ENCODE measurements at places on chromosomes 5 and 9.

- DNase-seq, result no peak
These were observed 429.5 kb downstream of the DTWD2 start for GRCh38 chr5:118558871-118559270.

DNA sequence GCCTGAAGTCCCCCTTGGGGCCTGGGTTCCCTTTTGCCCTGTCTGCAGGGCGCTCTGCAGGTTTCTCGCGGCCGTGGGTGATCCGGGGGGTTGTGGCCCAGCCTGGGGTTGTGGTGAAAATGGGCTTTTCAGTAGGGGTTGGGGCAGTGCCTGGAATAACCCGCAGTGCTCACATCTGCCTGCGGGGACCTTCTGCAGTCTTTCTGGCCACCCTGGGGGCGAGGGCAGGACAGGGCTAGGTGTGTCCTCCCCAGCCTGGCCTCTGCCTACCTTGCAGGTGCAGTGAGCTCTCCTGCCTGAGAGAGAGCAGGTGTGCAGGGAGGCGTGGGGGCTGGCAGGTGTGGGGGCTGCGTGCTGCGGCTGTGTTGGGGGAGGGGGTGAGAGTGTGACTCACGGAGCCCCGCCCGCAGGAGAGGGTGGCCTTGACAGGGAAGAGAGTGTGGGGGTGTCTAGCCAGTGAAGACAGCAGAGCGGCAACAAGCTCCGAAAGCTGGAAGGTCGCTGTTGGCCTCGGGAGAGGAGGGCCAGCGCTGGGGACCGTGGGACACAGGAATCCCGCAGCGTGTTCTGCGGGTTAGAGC lies 131.4 kb downstream of the MRPL36 start:
- no peak for DNase-seq

- no peak for DNase-seq
These were observed 64.5 kb upstream of the UBTD2 start for GRCh38 chr5:172348084-172348483.

- DNase-seq, result no peak
These were observed 86.0 kb downstream of the PRDM6 start for GRCh38 chr5:123174916-123175481.

GRCh38 chr9:137984005-137984404 lies 106.4 kb downstream of the CACNA1B start:
- DNase-seq, result no peak

GRCh38 chr5:173598686-173599085 lies 17.8 kb downstream of the BOD1 start:
- no peak for DNase-seq

DNA sequence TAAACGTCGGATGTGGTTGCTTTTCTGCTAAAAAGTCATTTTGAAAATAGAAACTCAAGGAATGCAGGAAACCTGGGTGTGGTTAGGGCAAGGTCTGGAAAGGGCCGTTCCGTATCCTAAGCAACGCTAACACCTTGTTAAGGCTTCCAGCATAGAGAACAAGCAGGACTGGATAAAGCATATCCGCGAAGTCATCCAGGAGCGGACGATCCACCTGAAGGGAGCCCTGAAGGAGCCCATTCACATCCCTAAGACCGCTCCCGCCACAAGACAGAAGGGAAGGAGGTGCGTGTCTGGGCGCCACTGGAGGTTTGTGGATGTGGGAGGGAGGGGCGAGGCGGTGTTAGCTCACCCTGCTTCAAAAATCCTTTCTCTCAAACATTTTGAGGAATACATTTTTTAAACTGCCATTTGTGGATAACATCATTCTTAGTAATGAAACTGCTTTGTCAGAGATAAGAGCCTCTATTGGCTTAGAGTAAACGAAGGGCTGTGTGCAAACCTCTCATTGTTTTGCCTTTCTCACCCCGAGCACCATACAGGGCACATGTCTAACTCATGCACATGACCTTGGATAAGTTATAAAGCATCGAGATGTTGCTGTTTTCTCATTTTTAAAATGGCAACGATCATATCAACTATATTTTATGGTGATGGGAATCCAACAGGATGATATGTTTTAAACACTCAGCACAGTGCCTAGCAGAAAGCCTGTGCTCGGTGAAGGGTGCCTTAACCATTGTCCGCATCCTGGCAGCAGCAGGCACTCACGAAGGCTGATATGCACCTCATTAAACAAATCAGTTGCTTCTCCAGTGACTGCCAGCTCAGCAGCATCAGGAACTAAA lies 175.7 kb upstream of the OTULINL start:
- DNase-seq, result no peak

DNA sequence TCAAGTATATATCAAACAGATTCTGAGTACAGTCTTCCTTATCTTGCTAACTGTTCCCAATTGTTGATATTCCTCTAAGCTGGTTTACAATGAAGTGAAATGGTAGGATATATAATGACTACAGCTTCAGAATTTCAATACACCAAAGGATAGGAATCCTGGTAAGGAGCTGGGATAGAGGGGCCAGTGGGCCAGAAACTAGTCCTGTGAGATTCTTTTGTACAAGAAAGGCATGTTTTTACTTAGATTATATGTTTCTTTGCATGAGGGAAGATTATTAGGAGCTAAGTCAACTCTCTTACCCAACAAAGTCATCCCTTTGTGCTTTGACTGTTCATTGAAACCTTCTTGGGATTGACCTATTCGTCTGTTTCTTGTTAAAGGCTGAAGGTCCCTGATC lies 435.7 kb downstream of the PLK2 start:
- no peak for DNase-seq

DNA sequence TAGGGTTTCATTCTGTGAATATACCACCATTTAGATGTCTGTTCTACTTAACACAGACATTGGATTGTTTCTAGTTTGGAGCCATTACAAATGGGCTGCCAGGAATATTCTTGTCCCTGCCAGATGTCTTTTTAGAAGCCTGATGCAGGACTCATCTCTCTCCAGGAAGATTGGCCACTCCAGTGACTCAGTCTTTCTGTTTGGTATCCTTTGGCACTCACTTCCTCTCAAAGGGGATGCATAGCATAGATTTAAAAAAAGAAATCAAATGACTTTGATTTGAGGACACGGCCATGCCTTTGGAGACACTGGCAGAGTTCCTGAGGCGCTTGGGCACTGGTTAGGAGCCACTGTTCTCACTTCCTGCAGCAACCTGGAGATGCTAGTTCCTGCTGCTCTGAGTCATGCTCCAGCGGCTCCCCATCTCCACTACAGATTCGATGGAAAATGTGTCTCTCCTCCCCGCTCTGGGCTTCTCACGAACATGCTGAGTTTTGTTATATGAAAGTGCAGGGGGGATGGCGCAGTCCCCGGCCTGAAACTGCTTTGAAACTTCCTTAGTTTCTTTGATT lies 3.5 kb upstream of the ZNF366 start:
- peak; percentile 4 for DNase-seq

- DNase-seq, result no peak
These were observed 210.3 kb downstream of the CDK5RAP2 start for GRCh38 chr9:120369608-120370220.

DNA sequence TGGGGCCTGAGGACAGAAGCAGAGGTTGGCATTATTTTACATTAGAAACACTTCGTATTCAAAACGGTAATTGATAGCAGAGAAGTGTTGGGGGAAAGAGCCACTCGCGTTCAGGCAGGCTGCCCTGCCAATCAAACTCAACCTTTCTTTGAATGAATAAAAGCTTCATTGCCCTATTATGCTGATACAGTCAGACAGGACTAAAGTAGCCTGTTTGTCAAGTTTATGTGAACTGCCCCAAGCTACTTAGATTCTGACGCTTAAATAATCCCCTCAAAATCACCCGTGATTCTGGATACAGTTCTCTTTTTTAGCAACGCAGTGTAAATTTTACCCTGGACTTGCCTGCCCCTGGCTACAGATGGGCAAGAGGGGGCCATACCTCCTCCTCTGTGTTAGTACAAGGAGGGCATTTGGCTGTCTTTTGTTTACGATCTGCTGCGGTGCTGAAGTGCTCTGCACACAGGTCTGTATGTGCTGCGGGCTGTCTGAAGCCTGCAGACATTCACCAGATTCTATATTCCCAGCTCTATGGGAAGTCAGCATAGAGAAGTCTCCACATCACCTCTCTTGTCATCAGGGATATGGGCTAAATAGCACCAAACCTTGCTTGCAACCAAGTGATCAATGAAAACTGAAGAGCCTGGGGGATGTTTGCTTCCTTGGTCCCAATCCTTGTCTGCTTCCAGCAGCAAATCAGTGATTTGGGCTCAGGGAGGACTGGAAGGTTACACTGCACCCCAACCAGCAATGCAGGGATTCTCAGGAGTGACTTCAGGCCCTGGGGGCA lies 218.4 kb downstream of the EBF1 start:
- DNase-seq, result no peak

DNA sequence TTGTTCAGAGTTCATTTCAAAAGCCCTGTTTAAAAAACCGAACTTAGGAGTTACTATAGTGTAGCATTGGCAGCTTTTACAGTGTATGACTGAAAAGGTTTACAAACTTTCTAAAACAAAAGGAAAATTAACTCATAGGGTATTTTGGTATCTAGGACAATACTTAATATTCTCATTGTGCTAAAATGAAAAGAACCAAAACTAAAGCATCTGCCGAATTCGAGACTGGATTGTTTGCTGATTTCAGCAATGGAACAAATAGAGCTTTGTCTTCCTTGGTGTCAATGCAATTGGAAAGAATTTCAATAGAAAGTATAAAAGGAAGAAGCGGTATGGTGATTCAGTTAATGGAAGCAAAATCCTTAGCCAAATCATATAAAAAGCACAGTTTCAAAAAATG lies 254.1 kb downstream of the SLF1 start:
- no peak for DNase-seq

DNA sequence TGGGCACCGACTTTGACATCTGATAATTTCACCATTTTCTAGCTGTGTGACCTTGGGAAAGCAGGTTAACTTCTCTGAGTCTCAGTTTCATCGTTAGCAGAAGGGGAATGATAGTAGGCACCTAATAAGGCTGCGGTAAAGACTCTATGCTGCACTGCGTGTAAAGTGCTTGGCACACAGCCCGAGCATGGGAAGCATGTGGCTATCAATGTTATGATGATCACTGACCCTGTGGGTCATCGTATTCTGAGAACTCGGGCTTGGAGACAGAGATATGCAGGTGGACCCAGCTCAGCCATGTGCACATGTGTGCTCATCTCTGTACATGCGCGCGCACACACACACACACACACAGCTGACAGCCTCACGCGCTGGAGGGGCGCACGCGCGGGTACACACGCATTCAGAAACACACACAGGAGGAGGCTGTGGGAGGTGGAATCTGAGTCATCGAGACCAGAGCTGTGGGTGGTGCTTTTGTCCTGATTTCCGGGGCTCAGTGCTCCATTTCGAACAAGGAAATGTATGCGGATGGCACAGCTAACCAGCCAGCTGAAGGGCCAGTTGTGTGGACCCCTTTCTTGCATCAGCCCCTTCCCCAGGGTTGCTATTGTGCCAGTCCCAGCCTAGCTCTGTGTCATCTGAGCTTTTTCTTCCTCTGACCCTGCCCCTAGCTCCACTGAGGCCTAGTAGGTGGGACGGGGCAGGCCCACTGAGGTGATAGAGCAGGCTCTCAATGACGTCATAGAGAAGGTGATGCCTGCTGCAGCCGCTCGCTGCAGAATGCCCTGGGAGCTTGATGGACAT lies 11.1 kb upstream of the ARAP3 start:
- peak; percentile 71 for DNase-seq

DNA sequence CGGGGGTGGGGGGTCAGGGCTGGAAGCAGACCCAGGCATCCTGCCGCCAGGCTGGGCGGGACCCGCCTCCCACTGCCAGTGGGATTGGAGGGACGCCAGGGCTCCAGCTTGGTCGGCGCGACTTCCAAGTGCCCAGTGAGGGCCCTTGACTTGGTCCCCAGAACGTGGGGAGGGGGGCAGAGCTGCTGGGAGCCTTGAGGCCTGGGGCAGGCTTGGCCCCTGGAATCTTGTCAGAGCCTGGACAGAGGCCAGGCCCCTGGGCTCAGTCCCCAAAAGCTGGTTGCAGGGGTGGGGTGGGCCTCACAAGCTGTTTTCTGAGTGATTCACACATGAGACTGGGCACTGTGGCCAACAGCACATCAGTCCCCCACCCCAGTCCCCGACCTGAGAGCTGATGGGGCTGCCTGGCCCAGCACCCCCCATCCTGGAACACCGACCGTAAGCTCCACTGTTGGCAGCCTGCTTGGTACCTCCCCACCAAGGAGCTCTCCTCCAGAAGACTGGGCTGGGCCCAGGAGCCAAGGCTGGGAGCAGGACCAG lies 526 bp downstream of the CLIC3 start:
- no peak for DNase-seq

GRCh38 chr5:25020454-25020853 lies 375.7 kb upstream of the CDH10 start:
- no peak for DNase-seq

DNA sequence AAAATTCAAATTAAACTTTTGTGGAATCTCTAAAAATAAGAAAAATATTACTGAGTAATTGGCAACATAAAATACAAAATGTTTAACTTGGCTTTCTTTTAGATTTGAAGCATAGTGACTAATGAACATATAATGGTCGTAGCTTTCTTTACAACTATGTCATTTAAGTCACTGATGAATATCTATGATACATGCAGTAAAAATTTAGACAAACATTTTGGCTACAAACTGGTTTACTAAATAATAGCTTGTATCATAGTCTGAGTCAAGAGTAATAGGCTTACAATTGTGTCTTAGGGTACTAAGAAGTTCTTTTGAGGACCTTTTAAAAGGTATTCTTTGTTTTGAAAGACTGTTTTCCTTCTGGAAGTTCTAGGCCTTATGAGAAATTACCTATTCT lies 2.0 kb upstream of the APC start:
- DNase-seq, result no peak

DNA sequence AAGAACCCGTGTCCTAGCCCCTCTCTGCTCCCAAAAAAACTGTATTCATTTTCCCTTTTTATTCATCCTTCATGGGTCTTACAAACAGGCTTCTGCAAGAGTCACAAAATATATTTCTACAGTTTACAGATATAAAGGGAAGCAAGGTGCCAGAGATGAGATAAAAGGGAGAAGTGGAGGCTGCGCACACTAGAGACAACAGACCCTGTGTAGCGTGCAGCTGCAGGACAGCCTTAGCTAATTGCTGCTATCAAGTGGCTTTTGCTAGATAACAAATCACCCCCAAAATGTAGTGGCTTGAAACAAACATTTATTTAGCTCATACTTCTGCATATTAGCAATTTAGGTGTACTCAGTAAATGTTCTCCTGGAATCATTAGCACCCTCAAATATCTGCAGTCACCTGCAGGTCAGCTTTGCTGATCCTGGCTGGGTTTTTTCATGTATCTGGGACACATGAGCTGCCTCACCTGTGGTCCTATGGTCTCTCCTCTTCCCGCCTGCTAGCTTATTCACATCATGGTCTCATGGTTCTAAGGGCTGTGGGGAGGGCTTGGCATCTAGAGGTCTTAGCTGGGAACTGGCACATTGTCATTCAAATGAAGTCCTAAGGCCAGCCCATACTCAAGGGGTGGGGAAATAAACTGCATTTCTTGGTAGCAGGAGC lies 29.4 kb downstream of the ARHGEF37 start:
- no peak for DNase-seq

GRCh38 chr5:133034064-133034463 lies 7.7 kb upstream of the ZCCHC10 start:
- no peak for DNase-seq

- DNase-seq, result no peak
These were observed 41.7 kb downstream of the PIK3R1 start for GRCh38 chr5:68257210-68257609.

GRCh38 chr9:111978616-111979015 lies 82.0 kb downstream of the UGCG start:
- no peak for DNase-seq

GRCh38 chr5:174807471-174807870 lies 83.1 kb downstream of the MSX2 start:
- DNase-seq, result no peak
